Activated T-cell treated with anti-CD3 and anti-CD28 coated beads, Interleukin-2, amount 50 U/mL, for 24 hours (primary cell): ENCODE measurements at places on chromosomes 3 and 15.
A peak's percentile ranks its signal among the peaks of the same experiment; 100 is the strongest.

DNA sequence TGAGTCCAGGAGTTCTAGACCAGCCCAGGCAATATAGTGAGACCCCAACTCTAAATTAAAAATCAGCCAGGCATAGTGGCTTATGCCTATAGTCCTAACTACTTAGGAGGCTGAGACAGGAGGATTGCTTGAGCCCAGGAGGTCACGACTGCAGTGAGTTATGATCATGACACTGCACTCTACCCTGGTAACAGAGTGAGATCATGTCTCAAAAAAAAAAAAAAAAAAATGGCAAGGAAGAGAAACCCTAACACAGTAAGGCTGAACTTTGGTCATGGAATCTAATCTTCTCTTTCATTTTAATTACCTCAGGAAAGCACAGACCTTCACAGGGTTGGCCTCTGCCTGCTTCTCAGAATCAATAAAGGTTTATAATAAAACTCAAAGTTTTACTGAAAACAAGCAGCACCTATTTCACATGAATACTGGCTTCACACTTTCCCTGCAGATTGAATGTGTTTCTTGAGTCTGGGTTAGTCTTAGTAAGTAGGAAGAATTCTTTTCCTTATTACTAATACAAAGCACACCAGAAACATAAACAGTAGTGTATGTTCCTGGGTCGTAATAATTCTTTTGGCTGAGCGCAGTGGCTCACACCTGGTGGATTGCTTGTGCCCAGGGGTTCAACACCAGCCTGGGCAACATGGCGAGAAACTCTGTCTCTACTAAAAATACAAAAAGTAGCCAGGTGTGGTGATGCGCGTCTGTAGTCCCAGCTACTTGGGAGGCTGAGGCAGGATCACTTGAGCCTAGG lies 11.6 kb upstream of the NR2C2 start:
- no peak for DNase-seq

GRCh38 chr3:99565331-99565730 lies 73.1 kb upstream of the COL8A1 start:
- no peak for DNase-seq

- DNase-seq: no peak
Observed at GRCh38 chr3:196193736-196194541, 17.3 kb downstream of the ZDHHC19 start.

DNA sequence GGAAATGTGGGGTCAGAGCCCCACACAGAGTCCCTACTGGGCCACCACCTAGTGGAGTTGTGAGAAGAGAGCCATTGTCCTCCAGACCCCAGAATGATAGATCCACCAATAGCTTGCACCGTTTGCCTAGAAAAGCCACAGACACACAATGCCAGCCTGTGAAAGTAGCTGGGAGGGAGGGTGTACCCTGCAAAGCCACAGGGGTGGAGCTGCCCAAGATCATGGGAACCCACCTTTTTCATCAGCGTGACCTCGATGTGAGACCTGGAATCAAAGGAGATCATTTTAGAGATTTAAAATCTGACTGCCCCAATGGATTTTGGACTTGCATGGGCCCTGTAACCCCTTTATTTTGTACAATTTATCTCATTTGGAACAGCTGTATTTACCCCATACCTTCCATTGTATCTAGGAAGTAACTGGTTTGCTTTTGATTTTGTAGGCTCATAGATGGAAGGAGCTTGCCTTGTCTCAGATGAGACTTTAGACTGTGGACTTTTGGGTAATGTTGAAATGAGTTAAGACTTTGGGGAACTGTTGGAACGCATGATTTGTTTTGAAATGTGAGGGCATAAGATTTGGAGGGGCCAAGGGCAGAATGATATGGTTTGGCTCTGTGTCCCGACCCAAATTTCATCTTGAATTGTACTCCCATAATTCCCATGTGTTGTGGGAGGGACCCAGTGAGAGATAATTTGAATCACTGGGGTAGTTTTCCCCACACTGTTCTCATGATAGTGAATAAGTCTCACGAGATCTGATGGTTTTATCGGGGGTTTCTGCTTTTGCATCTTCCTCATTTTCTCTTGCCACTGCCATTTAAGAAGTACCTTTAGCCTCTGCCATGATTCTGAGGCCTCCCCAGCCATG lies 49.0 kb downstream of the CD200 start:
- no peak for DNase-seq

- no peak for DNase-seq
Observed at GRCh38 chr15:90550919-90551318, 21.2 kb downstream of the CRTC3 start.

- no peak for DNase-seq
Observed at GRCh38 chr3:182384221-182384620, 409.1 kb upstream of the ATP11B start.

- DNase-seq: no peak
Observed at GRCh38 chr3:59234884-59235633, 185.2 kb upstream of the CFAP20DC start.

DNA sequence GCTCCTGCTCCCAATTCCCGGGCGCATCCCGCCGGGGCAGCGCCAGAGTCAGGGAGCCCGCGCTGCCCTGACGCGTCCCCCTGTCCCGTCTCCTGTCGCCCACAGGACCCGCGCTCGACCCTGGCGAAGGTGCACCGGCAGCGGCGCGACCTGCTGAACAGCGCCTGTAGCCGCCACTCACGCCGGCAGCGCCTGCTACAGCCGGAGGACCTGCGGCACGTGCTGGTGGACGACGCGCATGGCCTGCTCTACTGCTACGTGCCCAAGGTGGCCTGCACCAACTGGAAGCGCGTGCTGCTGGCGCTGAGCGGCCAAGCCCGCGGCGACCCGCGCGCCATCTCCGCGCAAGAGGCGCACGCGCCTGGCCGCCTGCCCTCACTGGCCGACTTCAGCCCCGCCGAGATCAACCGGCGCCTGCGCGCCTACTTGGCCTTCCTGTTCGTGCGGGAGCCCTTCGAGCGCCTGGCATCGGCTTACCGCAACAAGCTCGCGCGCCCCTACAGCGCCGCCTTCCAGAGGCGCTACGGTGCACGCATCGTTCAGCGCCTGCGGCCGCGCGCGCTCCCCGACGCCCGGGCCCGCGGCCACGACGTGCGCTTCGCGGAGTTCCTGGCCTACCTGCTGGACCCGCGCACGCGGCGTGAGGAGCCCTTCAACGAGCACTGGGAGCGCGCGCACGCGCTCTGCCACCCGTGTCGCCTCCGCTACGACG lies 16.9 kb downstream of the C3orf22 start:
- peak; percentile 21 for DNase-seq

DNA sequence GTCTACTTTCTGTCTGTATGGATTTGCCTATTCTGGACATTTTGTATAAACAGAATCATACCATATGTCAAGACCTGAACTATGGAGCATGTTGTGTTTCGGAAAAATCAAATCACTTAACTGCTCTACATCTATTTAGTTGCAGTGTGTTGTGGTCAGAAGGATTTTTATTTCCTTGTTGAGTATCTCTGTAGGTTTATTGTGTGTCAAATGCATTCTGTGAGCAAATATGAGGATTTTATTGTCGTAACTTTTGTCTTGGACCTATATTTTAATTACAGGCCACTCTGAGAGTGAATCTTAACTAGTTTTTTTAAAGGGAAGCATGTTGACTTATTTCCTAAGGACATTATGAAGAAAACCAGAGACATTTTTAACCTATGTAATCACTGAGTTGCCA lies 84.6 kb upstream of the MYZAP start:
- DNase-seq: no peak

GRCh38 chr3:47681016-47681415 lies 100.7 kb downstream of the SMARCC1 start:
- DNase-seq: no peak

DNA sequence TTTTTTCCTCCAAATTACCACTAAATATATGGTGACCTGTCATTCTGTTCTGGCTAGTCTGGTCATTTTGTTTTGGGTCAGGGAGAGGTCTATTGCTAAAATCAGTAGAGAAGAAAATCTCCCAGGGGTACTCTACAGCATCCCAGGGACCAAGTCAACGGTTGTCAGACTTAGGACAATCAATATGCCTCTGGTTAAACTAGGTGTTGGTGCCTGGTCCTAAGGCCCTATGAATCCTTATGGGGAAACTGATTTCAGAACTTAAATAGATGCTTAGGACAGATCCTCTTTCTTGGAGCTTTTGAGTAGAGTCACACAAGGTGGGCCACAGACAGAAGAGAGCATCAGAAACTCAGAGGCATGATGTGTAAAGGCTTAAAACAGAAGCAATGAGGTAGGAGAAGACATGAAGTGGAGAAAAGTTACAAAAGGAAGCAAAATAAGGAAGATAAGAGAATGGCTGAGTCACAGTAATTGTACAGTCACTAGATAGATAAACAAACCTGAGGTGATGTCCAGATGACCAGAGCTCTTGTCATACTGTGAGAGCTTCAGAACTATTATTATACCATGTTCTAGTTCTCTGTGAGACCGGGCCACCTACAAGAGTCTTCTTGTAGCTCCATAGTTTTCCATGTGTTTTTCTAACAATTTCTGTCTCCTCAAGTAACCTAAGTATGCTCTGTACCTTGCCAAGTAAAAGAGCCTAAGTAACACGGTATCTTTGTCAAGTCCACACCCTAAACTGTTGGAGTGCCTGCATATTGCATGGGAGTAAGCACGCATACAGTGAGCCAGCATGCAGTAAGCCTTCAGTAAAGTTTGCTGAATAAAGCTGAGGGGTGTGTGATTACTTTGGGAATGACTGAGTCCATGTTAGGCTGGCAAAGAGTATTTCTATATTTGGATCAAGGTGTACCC lies 44.6 kb upstream of the LEKR1 start:
- DNase-seq: no peak

GRCh38 chr15:76465728-76466127 lies 129.2 kb downstream of the ISL2 start:
- no peak for DNase-seq

GRCh38 chr3:134077649-134078161 lies 48.0 kb upstream of the SLCO2A1 start:
- DNase-seq: no peak

DNA sequence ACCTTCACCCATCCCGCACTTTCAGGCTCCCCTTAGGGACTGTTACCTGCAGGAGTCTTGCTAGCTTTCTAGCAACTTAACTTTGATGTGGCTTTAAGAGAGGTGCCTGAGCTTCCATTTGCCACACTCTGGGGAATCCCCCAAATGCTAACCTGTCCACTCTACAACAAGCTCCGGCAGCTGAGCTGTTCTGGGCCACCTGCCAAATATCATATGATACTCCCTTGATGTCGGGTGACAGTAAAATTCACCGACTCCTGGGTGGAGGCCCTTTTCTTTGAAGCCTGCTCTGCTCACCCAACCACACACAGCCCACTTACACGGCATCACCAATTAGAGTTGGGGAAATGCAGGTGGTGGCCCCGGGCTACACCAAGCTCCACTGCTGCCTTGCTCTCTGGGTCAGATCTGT lies 38.0 kb upstream of the XCR1 start:
- peak; percentile 79 for DNase-seq

GRCh38 chr15:25892126-25892525 lies 29.0 kb upstream of the ATP10A start:
- DNase-seq: no peak

GRCh38 chr3:10315771-10316344 lies 5.1 kb downstream of the SEC13 start:
- no peak for DNase-seq

DNA sequence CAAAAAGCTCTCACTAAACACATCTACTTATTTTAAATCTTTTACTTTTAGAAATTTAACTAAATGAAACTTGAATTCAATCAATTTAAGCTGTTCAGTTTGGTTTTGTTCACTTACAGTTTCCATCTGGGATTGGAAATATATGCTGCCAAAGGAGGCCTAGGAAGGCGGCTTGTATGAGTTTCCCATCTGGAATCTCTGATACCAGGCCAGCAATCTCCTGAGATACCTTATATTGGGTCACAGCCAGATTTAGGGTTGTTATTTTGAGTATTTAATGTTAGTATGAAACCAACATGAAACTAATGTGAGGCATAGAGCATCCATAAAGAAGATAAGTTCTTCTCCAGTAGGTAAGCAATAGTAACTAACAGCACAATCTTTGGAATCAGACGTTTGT lies 94.6 kb downstream of the GMNC start:
- no peak for DNase-seq
